Ureter (tissue), 1 donor: ENCODE measurements at places on chromosomes 7 and 10.

- DNase-seq, result peak; percentile 87
These were observed 3.4 kb upstream of the CHST12 start for GRCh38 chr7:2399848-2400587.

DNA sequence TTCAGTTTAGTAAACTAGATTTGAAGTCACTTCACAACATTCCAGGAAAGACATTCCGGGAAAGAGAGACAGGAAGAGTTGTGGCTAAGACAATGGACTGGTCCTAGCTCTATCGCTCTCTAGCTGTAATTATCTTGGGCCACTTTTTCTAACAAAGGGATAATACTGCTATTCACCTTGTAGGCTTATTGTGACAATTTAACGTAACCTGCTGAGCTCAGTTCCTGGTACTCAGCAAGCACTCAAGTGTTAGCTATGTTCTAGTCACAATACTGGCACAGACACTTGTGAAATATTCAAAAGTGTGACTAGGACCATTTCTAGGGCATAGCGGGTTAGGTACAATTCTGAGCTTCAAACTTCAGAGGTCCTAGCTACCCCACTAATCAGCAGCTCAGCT lies 12.0 kb upstream of the NRCAM start:
- DNase-seq, result no peak

DNA sequence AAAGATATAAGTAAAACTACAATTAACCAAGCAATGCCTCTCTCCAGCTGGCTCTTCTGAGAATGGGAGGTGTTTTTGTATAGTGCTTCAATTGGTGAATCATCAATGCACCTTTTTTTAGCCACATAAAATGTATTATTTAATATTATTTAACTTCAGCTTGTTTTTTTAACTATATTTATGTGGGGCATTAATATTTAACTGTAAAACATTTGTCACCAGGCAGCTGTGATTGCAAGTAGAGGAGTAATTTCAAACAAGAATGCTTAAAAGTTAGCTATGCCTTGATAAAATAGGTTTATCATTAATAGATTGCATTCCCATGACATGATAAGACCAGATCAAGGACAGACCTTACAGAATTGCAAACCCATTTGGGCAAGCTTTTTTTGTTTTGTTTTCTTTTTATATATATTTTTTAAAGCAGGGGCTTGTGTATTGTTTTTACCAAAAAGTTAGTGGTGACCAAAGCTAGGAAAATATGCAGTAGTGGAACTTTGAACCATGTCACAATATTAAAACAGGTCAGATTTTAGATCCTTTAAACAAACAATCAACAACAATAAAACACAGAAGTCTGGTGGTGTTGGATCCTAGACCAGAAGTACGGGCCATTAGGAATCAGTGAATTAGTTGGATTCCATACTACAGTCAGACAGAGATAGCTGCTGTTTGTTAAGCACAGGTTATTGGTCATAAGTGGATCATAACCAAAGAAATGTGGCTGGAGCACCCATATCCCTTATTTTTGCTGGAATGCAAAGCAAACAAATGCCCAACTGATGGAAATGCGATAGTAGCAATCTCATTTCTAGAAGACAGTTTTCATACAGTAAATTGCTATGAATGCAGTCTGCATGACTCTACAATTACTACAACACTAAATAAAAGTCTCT lies 2.9 kb downstream of the CAV2 start:
- DNase-seq, result no peak

GRCh38 chr7:28685242-28685643 lies 272.9 kb downstream of the TRIL start:
- DNase-seq, result no peak

GRCh38 chr7:31043051-31043471 lies 9.0 kb upstream of the ADCYAP1R1 start:
- DNase-seq, result no peak
